ENCODE measurements at places on chromosomes 7 and 10. TPM values are rescaled to one million over a fixed set of nuclear protein-coding genes. Genes with fewer than 3 reads are reported as not detected.

DNA sequence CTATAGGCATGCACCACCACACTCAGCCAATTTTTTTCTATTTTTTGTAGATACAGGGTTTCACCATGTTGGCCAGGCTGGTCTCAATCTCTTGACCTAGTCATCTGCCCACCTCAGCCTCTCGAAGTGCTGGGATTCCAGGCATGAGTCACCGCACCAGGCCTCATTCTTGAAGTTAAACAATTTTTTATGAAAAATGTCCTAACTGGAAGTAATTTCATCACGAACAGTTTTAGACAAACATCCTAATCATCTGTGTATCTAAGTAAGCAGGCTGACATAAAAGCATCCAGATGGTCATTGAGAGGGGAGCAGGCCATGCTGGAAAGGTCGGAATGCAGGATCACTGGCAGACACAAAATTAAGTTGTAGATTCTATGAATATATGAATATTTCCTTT is 269.1 kb downstream of the ZMYND11 start:
- no peaks in the 10 kb centered on the region for H3K4me1 ChIP-seq
- no peak for DNase-seq
- H3K36me3 ChIP-seq, result no peaks in the 10 kb centered on the region
- H3K27ac ChIP-seq, result no peak overlapping the region
- H3K27me3 ChIP-seq, result no peaks in the 10 kb centered on the region
- no peak overlapping the region for H3K4me3 ChIP-seq

DNA sequence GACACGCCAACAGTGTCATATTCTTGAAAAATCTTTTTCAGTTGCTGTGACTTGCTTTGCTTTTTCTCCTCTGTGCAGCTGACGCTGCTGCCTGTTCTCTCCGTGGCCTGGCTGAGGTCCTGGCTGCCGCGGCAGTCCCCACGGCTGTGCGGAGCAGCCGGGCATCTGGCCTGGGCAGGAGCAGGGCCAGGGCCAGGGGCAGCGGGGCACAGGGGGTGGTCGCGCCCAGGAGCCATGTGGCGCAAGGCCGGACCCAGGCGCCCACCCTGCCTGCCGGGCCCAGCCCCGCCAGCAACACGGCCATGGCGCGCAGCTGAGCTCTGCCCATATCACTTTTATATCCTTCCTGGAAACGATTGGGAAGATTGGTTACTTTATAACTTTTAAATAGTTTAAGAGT is 109.4 kb upstream of the ACBD5 start:
- H3K4me1 ChIP-seq, result no peaks in the 10 kb centered on the region
- H3K27ac ChIP-seq, result no peak overlapping the region
- no peaks in the 10 kb centered on the region for H3K36me3 ChIP-seq
- H3K4me3 ChIP-seq, result no peak overlapping the region
- no peak for DNase-seq

DNA sequence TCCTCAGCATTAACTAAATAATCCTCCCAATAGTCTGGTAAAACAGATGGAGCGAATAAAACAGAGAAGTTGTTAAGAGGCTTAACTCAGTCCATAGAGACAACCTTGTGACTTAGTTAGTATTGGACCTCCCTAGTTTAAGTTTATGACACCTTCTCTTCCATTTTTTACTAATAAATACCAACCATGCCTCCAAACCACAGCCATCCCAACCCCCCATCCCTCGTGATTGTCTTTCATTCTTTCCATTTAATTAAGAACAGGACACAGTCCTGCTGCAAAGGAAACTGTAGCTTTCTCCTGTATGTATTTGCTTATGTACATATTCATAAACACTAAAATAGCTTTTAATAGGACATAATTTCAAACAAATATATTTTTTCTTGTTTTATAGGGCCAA is 238.2 kb downstream of the SEMA3D start:
- H3K4me1 ChIP-seq, result no peaks in the 10 kb centered on the region
- H3K4me3 ChIP-seq, result no peak overlapping the region
- no peaks in the 10 kb centered on the region for H3K36me3 ChIP-seq
- DNase-seq, result no peak

DNA sequence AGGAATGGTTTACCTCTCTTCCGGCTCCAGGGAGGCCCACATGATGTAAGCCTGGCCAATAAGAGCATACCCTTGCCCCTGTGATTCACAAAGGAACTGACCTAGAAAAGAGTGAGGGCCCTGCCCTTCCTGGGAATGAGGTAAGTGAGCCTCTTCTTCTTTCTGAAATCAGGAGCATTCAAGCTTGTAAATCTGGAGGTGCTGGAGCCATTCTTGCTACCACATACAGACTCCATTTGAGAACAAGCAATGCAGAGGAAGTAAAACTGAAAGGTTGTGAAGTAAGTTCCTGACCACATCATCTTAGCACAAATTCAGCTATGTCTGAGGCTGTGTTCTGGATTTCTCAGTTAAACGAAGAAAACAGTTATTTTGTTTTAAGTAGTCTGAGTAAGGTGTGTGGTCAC is 132.2 kb downstream of the CD36 start:
- no peaks in the 10 kb centered on the region for H3K36me3 ChIP-seq
- no peaks in the 10 kb centered on the region for H3K27me3 ChIP-seq
- no peak overlapping the region for H3K4me3 ChIP-seq
- no peak for DNase-seq

GRCh38 chr7:78993341-78993740 is 460.1 kb downstream of the MAGI2 start:
- no peaks in the 10 kb centered on the region for H3K36me3 ChIP-seq
- DNase-seq, result no peak
- no peak overlapping the region for H3K27ac ChIP-seq
- H3K4me3 ChIP-seq, result no peak overlapping the region
- no peaks in the 10 kb centered on the region for H3K4me1 ChIP-seq
- no peaks in the 10 kb centered on the region for H3K27me3 ChIP-seq

GRCh38 chr7:2120841-2121830 is 111.6 kb downstream of the MAD1L1 start:
- no peak overlapping the region for H3K27ac ChIP-seq
- H3K36me3 ChIP-seq, result no peaks in the 10 kb centered on the region
- H3K4me3 ChIP-seq, result no peak overlapping the region
- peaks cover 24% of the 10 kb centered on the region for H3K4me1 ChIP-seq
- DNase-seq, result no peak

DNA sequence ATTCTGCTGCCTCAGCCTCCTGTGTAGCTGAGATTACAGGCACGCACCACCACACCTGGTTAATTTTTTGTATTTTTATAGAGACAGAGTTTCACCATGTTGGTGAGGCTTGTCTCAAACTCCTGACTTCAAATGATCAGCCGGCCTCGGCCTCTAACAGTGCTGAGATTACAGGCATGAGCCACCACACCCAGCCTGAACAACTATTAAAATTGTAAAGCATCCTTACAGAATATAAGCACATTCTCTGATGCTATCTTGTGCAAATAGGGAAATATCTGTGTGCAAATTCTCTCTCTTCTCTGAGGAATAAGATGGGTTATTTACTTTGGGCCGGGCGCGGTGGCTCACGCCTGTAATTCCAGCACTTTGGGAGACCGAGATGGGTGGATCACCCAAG is 12.5 kb downstream of the NUDCD3 start:
- DNase-seq, result no peak
- no peaks in the 10 kb centered on the region for H3K27me3 ChIP-seq
- H3K36me3 ChIP-seq, result peaks cover 31% of the 10 kb centered on the region
- no peak overlapping the region for H3K4me3 ChIP-seq
- peaks cover 8% of the 10 kb centered on the region for H3K4me1 ChIP-seq
- H3K27ac ChIP-seq, result no peak overlapping the region

- DNase-seq, result no peak
- no peaks in the 10 kb centered on the region for H3K27me3 ChIP-seq
- no peak overlapping the region for H3K27ac ChIP-seq
- no peaks in the 10 kb centered on the region for H3K4me1 ChIP-seq
Observed at GRCh38 chr10:70774810-70775678, 10.1 kb downstream of the TBATA start.

GRCh38 chr7:36884910-36885309 is 160.6 kb upstream of the AOAH start:
- H3K4me1 ChIP-seq, result no peaks in the 10 kb centered on the region
- no peak for DNase-seq
- peaks cover 18% of the 10 kb centered on the region for H3K36me3 ChIP-seq
- no peak overlapping the region for H3K4me3 ChIP-seq
- no peak overlapping the region for H3K27ac ChIP-seq

GRCh38 chr7:69398986-69399385 is 199.3 kb upstream of the AUTS2 start:
- H3K36me3 ChIP-seq, result no peaks in the 10 kb centered on the region
- no peaks in the 10 kb centered on the region for H3K4me1 ChIP-seq
- H3K4me3 ChIP-seq, result no peak overlapping the region
- H3K27ac ChIP-seq, result no peak overlapping the region

- H3K36me3 ChIP-seq, result no peaks in the 10 kb centered on the region
- H3K27me3 ChIP-seq, result no peaks in the 10 kb centered on the region
- H3K4me1 ChIP-seq, result peaks cover 65% of the 10 kb centered on the region
- H3K27ac ChIP-seq, result no peak overlapping the region
- no peak for DNase-seq
Observed at GRCh38 chr7:36775676-36776075, 51.4 kb upstream of the AOAH start.

GRCh38 chr7:129864042-129864441 is 88.7 kb downstream of the UBE2H start:
- no peak overlapping the region for H3K4me3 ChIP-seq
- H3K4me1 ChIP-seq, result peaks cover 37% of the 10 kb centered on the region
- H3K36me3 ChIP-seq, result no peaks in the 10 kb centered on the region
- no peak overlapping the region for H3K27ac ChIP-seq
- DNase-seq, result no peak

GRCh38 chr7:29626730-29627129 is 63.1 kb downstream of the PRR15 start:
- no peak overlapping the region for H3K4me3 ChIP-seq
- H3K36me3 ChIP-seq, result no peaks in the 10 kb centered on the region
- DNase-seq, result no peak
- no peaks in the 10 kb centered on the region for H3K27me3 ChIP-seq
- H3K27ac ChIP-seq, result no peak overlapping the region

GRCh38 chr10:110865186-110865808 is 6.4 kb upstream of the PDCD4 start:
- peak overlapping the region; percentile 47 for H3K4me3 ChIP-seq
- no peak for DNase-seq
- no peaks in the 10 kb centered on the region for H3K36me3 ChIP-seq
- H3K27me3 ChIP-seq, result no peaks in the 10 kb centered on the region
- H3K27ac ChIP-seq, result peak overlapping the region; percentile 80
- peaks cover 98% of the 10 kb centered on the region for H3K4me1 ChIP-seq

GRCh38 chr7:111174510-111174909 is 83.6 kb downstream of the LRRN3 start:
- H3K27me3 ChIP-seq, result no peaks in the 10 kb centered on the region
- no peaks in the 10 kb centered on the region for H3K4me1 ChIP-seq
- no peak overlapping the region for H3K4me3 ChIP-seq
- no peak overlapping the region for H3K27ac ChIP-seq

DNA sequence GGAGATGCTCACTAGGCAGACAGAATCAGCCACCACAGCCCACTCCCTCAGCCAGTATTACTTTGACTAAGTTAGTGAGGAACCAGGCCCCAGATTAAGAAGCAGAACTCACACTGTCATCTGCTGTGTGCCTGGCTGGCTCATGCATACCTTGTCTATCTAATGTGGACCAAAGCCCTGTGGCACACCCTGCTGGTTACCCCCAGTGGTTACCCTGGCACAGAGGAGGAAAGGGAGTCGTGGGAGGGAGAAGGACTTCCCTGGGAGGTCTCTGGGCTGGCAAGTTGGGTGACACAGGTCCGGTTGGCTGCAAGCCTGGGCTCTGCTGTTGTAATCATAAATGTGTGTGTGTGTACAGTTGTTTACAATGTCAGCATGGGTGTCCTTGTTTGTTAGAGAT is 7.5 kb upstream of the SH2D4B start:
- H3K4me1 ChIP-seq, result peaks cover 74% of the 10 kb centered on the region
- no peak overlapping the region for H3K27ac ChIP-seq
- H3K4me3 ChIP-seq, result no peak overlapping the region
- no peaks in the 10 kb centered on the region for H3K36me3 ChIP-seq

DNA sequence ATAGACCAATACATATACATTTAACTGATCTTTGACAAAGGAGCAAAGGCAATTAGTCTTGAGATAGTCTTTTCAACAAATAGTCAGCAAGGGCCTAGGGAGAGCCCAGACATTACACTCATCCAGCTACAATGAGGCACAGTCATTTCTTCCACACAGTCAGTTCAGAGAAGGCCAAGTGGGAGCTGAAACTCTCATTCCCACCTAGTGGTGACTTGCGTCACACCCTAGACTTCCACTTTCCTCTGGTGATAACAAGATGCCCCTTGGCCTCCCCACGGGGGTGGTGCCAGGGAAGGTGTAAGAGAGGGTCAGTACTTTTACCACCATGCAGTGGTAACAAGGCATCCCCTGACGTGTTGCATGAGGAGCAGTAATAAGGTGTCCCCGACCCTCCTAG is 8.0 kb downstream of the FRMPD2 start:
- H3K36me3 ChIP-seq, result no peaks in the 10 kb centered on the region
- no peak overlapping the region for H3K4me3 ChIP-seq
- no peak overlapping the region for H3K27ac ChIP-seq
- DNase-seq, result no peak

Gene GPNMB
- 9.4 TPM for total RNA-seq

Gene PPP1R3C
- total RNA-seq, result not detected

Gene GIMAP8
- 12.3 TPM for total RNA-seq

Gene SPDYE5
- not detected for total RNA-seq

Gene UNCX
- not detected for total RNA-seq

Gene SLC26A5
- total RNA-seq, result not detected

Gene INA
- 0.73 TPM for total RNA-seq

Gene LRRD1
- total RNA-seq, result not detected

Gene FMC1
- total RNA-seq, result 12.2 TPM
